Activated CD8-positive, alpha-beta T cell treated with anti-CD3 and anti-CD28 coated beads for 36 hours (primary cell): ENCODE measurements at places on chromosomes 2 and 18. TPM values are rescaled to one million over a fixed set of nuclear protein-coding genes. Genes with fewer than 3 reads are reported as not detected.
A peak's percentile ranks its signal among the peaks of the same experiment; 100 is the strongest.

SERPINB13 gene
- not detected for total RNA-seq

HOXD10 gene
- total RNA-seq = not detected

ASIC4 gene
- not detected for total RNA-seq

ATP6V1C2 gene
- not detected for total RNA-seq

CD28 gene
- total RNA-seq = 94.2 TPM

GNLY gene
- 52.6 TPM for total RNA-seq

TMEM17 gene
- 0.14 TPM for total RNA-seq

- H3K36me3 ChIP-seq = no peaks in the 10 kb centered on the region
These were observed 621.3 kb downstream of the XIRP2 start for GRCh38 chr2:167509586-167509985.

DNA sequence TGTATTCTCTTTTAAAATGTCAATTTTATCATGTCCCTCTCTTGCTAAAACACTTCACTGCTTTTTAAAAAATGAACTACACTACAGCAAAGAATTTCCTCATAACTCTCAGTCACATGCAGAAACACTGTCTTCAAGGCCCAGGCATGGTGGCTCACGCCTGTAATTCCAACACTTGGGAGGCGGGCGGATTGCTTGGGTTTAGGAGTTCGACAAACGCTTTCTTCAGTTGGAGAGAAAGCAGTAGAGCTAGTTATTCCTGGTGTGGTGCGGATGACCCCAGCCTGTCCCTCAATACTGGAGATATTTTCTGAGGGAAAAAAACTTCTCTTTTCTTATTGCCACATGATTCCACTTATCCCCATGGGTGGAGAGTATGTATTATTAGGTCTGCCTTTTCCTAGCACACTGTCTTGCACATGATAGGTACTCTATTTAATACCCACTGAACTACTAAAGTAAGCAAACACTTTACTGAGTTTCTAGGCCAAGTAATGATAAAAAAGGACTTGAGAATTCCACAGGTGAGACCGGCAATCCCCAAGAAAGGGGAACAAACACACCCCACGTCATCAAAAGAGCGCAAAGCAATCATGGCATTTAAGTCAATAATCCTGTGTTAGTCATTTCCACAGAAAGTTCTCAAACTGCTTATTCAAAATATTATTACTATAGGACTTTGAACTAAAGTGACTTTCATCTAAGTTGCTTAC, 77.1 kb downstream of the SPIRE1 start:
- no peaks in the 10 kb centered on the region for H3K4me1 ChIP-seq
- H3K4me3 ChIP-seq = no peak overlapping the region
- no peak overlapping the region for H3K27ac ChIP-seq
- no peak for DNase-seq

DNA sequence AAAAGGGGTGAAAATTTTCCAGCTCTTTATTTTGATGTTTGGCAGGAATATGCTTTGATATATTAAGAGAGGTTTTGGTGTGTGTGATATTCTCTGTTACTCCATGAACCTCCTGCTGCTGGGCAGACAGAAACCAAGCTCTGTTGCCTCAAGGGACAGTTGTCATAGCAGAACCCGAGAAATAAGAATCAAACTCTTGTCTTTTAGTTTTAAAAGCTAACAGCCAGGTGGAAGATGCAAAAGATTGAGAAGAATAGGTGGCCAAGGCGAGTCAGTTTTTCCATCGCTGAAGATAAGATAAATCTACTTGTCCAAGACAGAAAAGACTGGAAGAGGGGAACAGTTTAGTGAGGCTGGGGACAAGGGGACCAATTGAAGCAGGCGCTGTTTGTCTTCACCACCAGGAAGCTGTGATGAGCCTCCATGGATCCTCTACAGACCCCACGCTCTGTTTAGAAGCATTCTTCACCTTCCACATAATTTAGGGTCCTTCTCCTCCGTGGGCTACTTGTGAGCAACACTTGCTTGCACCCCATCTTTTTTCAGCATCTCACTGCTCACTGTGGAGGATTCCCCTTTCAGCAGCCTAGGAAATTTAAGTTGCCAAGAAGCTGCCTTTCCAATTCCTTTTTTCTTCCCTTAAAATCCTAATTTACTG, 23.9 kb downstream of the PMAIP1 start:
- DNase-seq = no peak
- H3K4me1 ChIP-seq = peaks cover 37% of the 10 kb centered on the region

GRCh38 chr2:52821631-52822030, 946.0 kb upstream of the CHAC2 start:
- no peaks in the 10 kb centered on the region for H3K36me3 ChIP-seq
- no peaks in the 10 kb centered on the region for H3K4me1 ChIP-seq
- no peak for DNase-seq
- no peak overlapping the region for H3K4me3 ChIP-seq
- H3K27ac ChIP-seq = no peak overlapping the region

DNA sequence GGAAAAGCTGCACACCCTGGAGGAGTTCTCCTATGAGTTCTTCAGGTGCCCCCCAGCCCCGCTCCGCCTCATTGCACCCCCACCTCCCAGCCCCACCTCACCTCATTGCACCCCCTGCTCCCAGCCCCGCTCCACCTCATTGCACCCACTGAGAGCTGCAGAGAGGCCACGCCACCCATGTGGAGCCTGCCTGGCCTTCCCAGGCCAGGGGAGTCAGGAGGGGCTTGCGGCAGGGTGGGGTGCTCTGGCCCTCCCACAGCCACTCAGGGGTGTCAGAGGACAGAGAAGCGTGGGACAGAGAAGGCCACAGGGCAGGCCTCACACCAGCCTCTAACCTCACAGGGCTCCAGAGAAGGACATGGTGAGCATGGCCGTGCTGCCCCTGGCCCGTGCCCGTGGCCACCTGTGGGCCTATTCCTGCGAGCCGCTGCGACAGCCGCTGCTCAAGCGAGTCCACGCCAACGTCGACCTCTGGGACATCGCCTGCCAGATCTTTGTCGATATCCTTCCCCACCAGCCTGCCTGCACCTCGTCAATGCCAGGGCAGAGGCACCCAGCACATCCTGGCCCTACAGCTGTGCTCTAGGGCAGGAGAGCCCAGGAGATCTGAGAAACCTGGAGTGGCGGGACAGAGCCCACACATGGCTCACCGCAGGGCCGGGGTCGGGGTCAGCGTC, 15.0 kb upstream of the GPR17 start:
- H3K4me1 ChIP-seq = peaks cover 27% of the 10 kb centered on the region
- DNase-seq = no peak
- H3K4me3 ChIP-seq = no peak overlapping the region
- H3K27me3 ChIP-seq = no peaks in the 10 kb centered on the region
- no peaks in the 10 kb centered on the region for H3K36me3 ChIP-seq

GRCh38 chr2:111148225-111148873, 27.6 kb downstream of the BCL2L11 start:
- peaks cover 39% of the 10 kb centered on the region for H3K4me1 ChIP-seq
- H3K27ac ChIP-seq = no peak overlapping the region
- H3K36me3 ChIP-seq = peaks cover 63% of the 10 kb centered on the region
- H3K4me3 ChIP-seq = no peak overlapping the region
- no peaks in the 10 kb centered on the region for H3K27me3 ChIP-seq

DNA sequence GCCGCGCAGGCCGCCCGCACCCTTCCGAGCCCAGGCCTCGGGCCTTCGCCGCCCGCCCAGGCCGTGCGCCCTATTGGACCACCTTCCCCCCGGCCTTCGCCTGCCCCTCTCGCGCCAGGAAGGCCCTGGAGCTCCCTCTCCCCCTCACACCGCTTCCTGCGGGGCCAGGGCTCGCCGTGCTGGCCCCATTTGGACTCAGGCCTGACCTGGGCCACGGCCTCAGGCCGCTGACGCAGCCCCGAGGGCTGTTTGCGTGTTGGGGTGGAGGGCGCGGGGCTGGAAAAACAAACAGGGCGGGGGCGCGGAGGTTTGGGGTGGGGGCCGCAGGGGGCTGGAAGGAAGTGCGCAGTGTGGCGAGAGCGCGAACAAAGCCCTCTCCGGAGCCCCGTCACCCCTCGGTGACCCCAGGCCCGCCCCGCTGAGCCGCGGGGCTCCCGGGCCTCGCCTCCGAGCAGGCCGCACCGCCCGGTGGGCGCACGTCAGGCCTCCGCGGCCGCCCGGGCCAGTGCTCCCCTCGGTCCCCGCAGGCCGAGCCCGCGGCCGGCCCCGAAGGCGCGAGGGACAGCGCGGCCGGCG, 12.3 kb upstream of the SIX3 start:
- H3K36me3 ChIP-seq = no peaks in the 10 kb centered on the region
- H3K4me3 ChIP-seq = no peak overlapping the region
- H3K27me3 ChIP-seq = peaks cover 75% of the 10 kb centered on the region
- H3K4me1 ChIP-seq = peaks cover 16% of the 10 kb centered on the region

GRCh38 chr2:64086347-64087082, 57.7 kb downstream of the PELI1 start:
- no peak overlapping the region for H3K4me3 ChIP-seq
- peaks cover 13% of the 10 kb centered on the region for H3K4me1 ChIP-seq
- H3K27ac ChIP-seq = no peak overlapping the region
- DNase-seq = no peak
- H3K36me3 ChIP-seq = peaks cover 12% of the 10 kb centered on the region
- peaks cover under 1% of the 10 kb centered on the region for H3K27me3 ChIP-seq

DNA sequence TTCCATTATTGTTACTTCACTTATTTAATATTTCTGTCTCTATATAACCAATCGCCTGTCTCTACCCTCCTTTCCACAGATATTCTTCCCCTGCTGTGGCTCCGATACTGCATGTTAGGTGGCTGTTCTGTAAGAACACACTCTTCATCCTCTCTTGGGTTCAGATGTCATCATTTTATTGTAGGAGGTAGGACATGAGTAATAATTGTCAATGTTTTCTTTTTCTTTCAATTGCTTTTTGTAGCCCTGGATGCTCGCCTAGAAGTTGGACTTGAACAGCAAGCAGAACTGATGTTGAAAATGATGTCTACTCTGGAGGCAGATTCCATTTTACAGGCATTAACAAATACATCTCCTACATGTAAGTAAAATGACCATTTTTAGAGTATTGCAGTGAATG, 128.6 kb downstream of the BIRC6 start:
- H3K4me1 ChIP-seq = peaks cover 8% of the 10 kb centered on the region
- no peaks in the 10 kb centered on the region for H3K27me3 ChIP-seq
- DNase-seq = no peak
- H3K27ac ChIP-seq = peak overlapping the region; percentile 26
- H3K36me3 ChIP-seq = peaks cover 38% of the 10 kb centered on the region
- H3K4me3 ChIP-seq = no peak overlapping the region
